Common myeloid progenitor, CD34-positive (primary cell): ENCODE measurements at places on chromosomes 3 and 15.
A peak's percentile ranks its signal among the peaks of the same experiment; 100 is the strongest.

GRCh38 chr15:101275018-101275417 lies 2.3 kb downstream of the SELENOS start:
- DNase-seq: no peak
- peaks cover 22% of the 10 kb centered on the region for H3K36me3 ChIP-seq

DNA sequence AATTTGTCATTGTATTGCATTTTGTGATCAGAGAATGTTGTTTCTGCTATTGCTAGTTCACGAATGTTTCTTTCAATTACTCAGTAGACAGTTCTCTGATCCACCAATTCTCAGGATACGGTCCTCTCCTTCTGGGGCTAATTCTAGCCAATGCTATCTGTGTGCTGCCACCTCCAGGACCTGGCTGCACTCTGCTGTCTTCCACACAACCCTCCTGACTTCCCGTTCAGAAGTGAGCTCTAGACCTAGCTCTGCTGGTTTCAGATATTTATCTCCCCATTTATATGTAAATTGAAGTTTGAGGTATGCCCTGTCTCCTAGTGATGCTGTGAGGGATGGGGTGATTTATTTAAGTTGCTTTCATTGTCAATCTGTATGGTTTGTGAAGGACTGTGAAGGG lies 21.7 kb upstream of the UBL7 start:
- no peaks in the 10 kb centered on the region for H3K36me3 ChIP-seq
- no peak overlapping the region for H3K27ac ChIP-seq
- no peak overlapping the region for H3K4me3 ChIP-seq
- no peaks in the 10 kb centered on the region for H3K4me1 ChIP-seq

DNA sequence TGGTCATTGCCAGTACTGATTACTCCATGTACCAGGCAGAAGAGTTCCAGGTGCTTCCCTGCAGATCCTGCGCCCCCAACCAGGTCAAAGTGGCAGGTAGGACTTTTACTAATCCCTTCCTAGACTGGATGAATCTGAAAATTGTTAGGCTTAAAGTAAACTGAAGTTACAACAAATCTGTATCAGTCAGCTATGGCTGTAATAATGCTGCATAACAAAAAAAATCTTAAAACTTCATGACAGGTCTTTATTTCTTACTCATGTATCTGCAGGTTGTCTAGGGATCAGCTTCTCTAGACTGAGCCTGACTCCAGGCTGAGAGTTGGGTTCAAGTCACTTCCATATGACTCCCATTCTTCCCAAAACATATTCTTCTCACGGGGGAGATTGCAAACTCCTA lies 93.7 kb downstream of the MESD start:
- H3K27ac ChIP-seq: no peak overlapping the region
- no peak for DNase-seq
- no peak overlapping the region for H3K4me3 ChIP-seq
- no peaks in the 10 kb centered on the region for H3K4me1 ChIP-seq

GRCh38 chr3:189902230-189903186 lies 218.2 kb downstream of the P3H2 start:
- no peak for DNase-seq
- H3K4me3 ChIP-seq: no peak overlapping the region
- no peaks in the 10 kb centered on the region for H3K4me1 ChIP-seq
- H3K27me3 ChIP-seq: no peaks in the 10 kb centered on the region
- no peak overlapping the region for H3K27ac ChIP-seq

DNA sequence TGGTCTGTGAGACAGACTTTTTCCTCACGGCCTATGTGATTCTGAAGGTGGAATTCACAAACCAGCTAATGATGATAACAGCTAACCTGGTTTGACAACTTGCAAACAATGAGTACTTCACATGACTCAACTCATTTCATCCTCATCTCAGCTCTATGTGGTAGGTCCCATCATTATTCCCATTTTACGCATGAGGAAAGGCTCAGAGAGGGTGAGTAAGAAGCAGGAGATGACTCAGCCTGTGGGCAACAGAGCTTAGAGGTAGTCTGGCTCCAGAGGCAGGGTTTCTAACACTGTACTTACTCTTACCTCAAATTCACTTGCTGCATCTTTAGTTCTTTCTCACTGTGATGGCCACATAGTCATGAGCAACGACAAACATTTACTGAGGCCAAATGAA lies 25.8 kb upstream of the PSMD6 start:
- no peaks in the 10 kb centered on the region for H3K36me3 ChIP-seq
- no peaks in the 10 kb centered on the region for H3K4me1 ChIP-seq
- peaks cover 12% of the 10 kb centered on the region for H3K27me3 ChIP-seq
- H3K4me3 ChIP-seq: no peak overlapping the region
- DNase-seq: no peak

DNA sequence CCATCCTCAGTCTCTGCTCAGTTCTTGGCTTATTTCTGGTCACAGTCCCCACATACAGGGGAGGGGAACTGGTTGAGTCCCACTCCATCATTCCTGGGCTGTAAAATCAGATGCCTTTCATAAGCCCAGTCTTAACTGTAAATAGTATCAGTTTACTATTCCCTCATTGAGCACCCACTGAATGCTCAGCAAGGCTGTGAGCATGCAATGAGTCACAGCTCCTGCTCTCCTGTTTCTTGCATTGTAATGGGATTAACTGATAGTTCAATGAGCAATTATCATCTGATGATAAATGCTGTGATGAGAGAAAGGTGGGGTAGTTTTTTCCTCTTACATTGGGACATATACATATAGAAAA lies 113.6 kb upstream of the TPM1 start:
- H3K36me3 ChIP-seq: no peaks in the 10 kb centered on the region
- H3K4me1 ChIP-seq: no peaks in the 10 kb centered on the region
- H3K27ac ChIP-seq: no peak overlapping the region
- no peak overlapping the region for H3K4me3 ChIP-seq

DNA sequence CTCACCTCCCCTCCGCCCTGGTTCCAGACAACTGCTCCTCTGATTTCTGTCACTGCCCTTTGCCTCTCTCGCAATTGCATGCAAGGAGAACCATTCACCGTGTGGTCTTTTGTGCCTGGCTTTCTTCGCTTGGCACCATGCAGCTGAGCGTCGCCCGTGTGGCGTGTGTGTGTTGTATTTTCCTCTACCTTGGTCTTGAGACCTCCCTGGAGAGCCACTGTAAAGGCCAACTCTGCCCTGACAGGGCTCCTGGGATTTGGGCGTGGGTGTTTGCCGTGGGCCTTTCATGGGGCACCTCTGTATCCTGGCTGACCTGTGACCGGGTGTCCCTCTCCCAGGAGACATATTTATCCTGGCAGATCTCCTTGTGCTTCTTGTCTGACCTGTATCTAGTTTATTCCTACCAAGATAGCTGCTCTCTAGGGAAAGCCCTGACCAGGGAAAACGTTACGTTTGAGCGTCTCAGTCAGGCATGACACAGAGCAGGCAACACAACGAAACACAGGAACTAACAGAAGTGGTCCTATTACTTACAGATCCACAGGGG lies 2.0 kb upstream of the PIGZ start:
- no peak for DNase-seq
- H3K36me3 ChIP-seq: peaks cover 17% of the 10 kb centered on the region
- H3K4me3 ChIP-seq: no peak overlapping the region
- peaks cover 19% of the 10 kb centered on the region for H3K4me1 ChIP-seq
- no peaks in the 10 kb centered on the region for H3K27me3 ChIP-seq

DNA sequence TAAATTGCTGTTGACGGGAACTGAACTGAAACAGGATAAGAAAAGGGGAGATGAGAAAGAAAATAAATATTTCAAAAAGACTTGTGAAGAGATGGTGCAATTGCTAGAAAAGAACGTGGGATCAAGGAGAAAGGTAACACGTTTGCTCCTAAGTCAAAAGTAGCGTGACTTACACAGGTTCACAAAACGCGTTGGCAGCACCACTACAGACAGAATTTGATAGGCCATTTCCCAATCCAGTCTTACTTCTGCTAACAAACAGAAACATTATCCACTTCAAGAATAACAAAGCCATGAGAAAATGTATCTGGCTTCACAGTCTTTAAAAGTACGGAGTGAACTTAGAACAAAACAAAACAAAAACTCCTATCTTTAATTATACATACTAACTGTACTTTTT lies 75.5 kb downstream of the DPH6 start:
- no peaks in the 10 kb centered on the region for H3K27me3 ChIP-seq
- DNase-seq: no peak
- no peak overlapping the region for H3K27ac ChIP-seq
- H3K36me3 ChIP-seq: no peaks in the 10 kb centered on the region

- H3K36me3 ChIP-seq: no peaks in the 10 kb centered on the region
- H3K4me3 ChIP-seq: no peak overlapping the region
- no peaks in the 10 kb centered on the region for H3K4me1 ChIP-seq
- H3K27ac ChIP-seq: no peak overlapping the region
- no peak for DNase-seq
- no peaks in the 10 kb centered on the region for H3K27me3 ChIP-seq
Measured at GRCh38 chr3:178042376-178042775, 493.9 kb upstream of the KCNMB2 start.

DNA sequence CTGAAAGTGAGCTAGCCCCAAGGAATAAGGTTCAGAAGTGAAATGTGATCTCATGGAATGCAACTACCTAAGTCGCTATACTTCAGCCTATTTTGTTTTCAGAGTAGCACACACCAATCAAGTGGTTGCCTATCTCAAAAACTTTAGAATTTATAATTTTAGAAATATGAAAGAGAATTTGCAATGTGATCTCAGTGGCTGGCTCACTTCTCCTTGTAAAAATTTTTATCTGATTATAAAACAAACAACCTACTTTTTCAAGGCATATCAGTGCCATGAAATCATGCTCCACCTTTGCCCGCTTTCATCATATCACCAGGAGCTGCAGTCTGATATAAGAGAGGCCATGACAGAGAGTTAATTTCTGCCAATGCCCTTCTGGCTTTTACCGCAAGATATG lies 47.3 kb downstream of the CLDN11 start:
- no peaks in the 10 kb centered on the region for H3K4me1 ChIP-seq
- no peak for DNase-seq
- H3K4me3 ChIP-seq: no peak overlapping the region
- no peaks in the 10 kb centered on the region for H3K27me3 ChIP-seq

- no peaks in the 10 kb centered on the region for H3K27me3 ChIP-seq
- DNase-seq: peak; percentile 61
- H3K4me1 ChIP-seq: peaks cover 34% of the 10 kb centered on the region
- H3K36me3 ChIP-seq: no peaks in the 10 kb centered on the region
Measured at GRCh38 chr15:59354417-59355031, 18.1 kb downstream of the MYO1E start.

- no peak overlapping the region for H3K4me3 ChIP-seq
- H3K27me3 ChIP-seq: no peaks in the 10 kb centered on the region
- H3K27ac ChIP-seq: no peak overlapping the region
- H3K36me3 ChIP-seq: no peaks in the 10 kb centered on the region
- H3K4me1 ChIP-seq: peaks cover 13% of the 10 kb centered on the region
Measured at GRCh38 chr3:13771496-13771895, 108.4 kb downstream of the WNT7A start.

DNA sequence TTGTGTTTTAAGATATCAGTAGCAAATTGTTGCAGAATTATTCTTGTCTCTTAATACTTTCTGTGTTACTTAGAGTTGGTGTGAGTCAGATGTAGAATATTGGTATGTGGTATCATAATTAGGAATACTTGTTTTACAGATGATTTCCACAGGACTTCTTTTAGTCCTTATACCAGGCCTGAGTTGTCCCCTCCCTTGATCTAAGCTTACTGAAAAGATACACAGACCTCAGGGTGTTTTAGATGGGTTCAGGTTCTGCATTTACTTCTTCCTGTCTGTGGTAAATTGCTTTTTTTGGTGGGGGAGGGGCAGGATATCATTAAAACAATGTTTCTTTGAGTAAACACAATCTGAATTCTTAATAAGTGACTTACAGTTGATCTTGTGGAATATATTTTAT lies 14.2 kb downstream of the DZIP3 start:
- H3K36me3 ChIP-seq: no peaks in the 10 kb centered on the region
- DNase-seq: peak; percentile 77
- peaks cover 21% of the 10 kb centered on the region for H3K4me1 ChIP-seq
- no peak overlapping the region for H3K27ac ChIP-seq

GRCh38 chr3:193791041-193792032 lies 198.3 kb downstream of the OPA1 start:
- H3K4me1 ChIP-seq: peaks cover 13% of the 10 kb centered on the region
- no peak overlapping the region for H3K4me3 ChIP-seq
- no peaks in the 10 kb centered on the region for H3K36me3 ChIP-seq
- no peak for DNase-seq
- no peak overlapping the region for H3K27ac ChIP-seq
- peaks cover 17% of the 10 kb centered on the region for H3K27me3 ChIP-seq

GRCh38 chr3:178152031-178152806 lies 384.0 kb upstream of the KCNMB2 start:
- no peaks in the 10 kb centered on the region for H3K27me3 ChIP-seq
- H3K36me3 ChIP-seq: no peaks in the 10 kb centered on the region
- no peak overlapping the region for H3K4me3 ChIP-seq
- DNase-seq: no peak
- H3K4me1 ChIP-seq: peaks cover 5% of the 10 kb centered on the region

GRCh38 chr3:127764841-127765362 lies 57.4 kb downstream of the MGLL start:
- H3K4me1 ChIP-seq: peaks cover 8% of the 10 kb centered on the region
- no peak for DNase-seq
- peak overlapping the region; percentile 25 for H3K27ac ChIP-seq
- H3K36me3 ChIP-seq: peaks cover 3% of the 10 kb centered on the region
- H3K4me3 ChIP-seq: no peak overlapping the region
